ENCODE measurements at places on chromosomes 2 and 18.

- no peak for DNase-seq
Observed at GRCh38 chr2:100239486-100240210, 82.7 kb downstream of the LONRF2 start.

DNA sequence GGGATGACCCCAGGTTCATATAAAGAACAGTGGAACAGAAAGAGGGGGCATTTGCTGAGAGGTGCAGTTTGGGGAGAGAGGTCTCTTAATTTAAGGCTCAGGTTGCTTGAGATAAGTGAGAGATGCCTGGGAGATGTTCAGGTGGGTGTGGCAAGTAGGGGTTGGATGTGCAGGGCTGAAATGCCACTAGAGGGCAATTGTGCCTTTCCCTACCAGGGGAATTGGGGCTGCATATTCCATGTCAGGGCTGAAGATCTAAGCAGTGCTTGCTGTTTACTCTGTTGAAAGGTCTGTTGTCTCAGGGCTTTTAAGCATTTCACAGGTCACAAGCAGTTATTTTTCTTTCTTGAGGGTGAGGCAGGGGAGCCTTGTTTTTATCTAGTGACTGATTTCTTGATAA, 7.8 kb downstream of the CCDC85A start:
- no peak for DNase-seq

- DNase-seq, result no peak
Observed at GRCh38 chr2:240203031-240203787, 62.8 kb upstream of the OTOS start.

DNA sequence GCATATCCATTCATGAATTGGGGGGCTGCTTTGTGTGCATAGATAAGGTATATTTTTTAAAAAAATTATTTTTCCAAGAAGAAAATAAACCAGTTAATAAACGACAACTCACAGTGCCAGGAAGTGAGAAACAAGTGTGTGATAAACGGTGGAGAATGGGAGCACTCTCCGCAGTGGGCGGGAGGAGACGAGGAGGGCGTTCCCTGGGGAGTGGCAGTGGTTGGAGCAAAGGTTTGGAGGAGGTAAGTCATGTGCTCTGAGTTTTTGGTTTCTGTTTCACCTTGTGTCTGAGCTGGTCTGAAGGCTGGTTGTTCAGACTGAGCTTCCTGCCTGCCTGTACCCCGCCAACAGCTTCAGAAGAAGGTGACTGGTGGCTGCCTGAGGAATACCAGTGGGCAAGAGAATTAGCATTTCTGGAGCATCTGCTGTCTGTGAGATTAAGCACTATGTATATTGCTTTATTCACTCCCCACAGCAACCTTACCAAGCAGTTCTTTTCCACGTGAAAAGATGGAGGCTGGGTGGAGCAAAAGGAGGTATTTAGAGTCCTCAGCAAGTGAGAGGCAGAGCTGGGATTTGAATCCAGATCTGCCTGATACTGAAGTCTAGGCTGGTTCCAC, 27.0 kb upstream of the CASP8 start:
- DNase-seq, result peak; percentile 91

DNA sequence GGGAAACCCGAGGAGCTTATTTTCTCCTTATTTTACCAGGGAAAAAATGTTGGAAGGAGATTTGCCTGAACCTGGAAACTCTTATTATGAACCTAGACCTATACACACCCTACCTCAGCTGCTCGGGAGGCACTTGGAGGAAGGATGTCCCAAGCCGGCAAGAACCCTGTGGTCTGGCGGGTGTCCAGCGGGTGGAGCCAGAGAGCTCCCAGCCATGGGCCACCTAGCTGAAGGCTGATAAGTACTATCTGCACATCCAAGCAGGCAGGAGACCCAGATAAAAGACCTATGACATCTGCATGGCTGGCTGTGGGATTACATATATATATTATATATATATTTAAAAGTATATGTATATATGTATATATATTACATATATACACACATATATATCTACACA, 1.1 kb upstream of the SLC14A1 start:
- peak; percentile 60 for DNase-seq

- DNase-seq, result no peak
Observed at GRCh38 chr18:23301972-23302371, 151.1 kb upstream of the RIOK3 start.

- no peak for DNase-seq
Observed at GRCh38 chr2:69789175-69789721, 40.2 kb upstream of the GMCL1 start.

- DNase-seq, result no peak
Observed at GRCh38 chr18:56065086-56065485, 477.1 kb upstream of the TCF4 start.

DNA sequence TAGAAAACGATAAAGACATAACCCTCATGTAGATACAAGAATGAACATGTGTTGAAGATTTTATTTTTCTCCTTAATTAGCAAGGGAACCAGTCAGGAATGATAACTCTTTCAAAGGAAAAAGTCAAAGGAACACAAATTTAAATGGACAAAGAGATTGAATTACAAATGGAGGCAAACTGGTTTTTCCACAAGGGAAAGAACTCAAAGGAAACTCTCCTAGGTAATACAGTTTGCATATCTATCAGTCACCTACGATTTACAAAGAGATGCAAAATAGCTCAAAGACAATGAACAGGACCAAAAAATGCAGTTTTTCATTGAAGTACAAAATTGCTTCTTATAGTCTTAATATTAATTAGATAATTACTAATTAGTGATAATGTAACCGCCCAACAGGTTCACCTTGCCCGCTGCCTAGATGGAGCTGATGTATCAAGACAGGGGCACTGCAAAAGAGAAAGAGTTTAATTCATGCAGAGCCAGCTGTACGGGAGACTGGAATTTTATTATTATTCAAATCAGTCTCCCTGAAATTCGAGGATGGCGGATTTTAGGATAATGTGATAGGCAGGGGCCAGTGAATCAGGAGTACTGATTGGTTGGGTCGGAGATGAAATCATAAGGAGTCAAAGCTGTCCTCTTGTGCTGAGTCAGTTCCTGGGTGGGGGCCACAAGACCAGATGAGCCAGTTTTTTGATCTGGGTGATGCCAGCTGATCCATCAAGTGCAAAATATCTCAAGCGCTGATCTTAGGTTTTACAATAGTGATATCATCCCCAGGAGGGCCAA, 151.0 kb downstream of the TMEM17 start:
- no peak for DNase-seq

- no peak for DNase-seq
Observed at GRCh38 chr2:45229411-45229810, 220.2 kb upstream of the SIX2 start.

DNA sequence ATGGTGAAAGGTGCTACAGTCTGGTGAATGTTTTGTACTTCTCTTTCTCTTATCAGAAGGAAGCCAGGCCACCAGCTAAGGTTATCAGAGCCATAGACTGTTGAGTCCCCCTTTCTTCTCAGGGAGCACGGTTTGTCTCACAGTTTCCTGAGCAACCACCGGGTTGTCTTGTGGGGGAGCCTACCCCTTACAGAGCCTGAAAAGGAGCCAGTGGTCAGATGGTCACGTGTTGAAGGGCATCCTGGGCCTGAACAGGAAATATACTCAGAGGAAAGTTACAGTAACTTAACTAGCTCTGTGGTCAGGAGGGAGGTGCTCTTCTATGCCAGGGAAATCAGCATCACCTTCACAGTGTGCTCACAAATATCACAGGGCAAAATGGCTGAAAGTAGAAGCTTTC, 11.6 kb downstream of the CD28 start:
- peak; percentile 60 for DNase-seq

DNA sequence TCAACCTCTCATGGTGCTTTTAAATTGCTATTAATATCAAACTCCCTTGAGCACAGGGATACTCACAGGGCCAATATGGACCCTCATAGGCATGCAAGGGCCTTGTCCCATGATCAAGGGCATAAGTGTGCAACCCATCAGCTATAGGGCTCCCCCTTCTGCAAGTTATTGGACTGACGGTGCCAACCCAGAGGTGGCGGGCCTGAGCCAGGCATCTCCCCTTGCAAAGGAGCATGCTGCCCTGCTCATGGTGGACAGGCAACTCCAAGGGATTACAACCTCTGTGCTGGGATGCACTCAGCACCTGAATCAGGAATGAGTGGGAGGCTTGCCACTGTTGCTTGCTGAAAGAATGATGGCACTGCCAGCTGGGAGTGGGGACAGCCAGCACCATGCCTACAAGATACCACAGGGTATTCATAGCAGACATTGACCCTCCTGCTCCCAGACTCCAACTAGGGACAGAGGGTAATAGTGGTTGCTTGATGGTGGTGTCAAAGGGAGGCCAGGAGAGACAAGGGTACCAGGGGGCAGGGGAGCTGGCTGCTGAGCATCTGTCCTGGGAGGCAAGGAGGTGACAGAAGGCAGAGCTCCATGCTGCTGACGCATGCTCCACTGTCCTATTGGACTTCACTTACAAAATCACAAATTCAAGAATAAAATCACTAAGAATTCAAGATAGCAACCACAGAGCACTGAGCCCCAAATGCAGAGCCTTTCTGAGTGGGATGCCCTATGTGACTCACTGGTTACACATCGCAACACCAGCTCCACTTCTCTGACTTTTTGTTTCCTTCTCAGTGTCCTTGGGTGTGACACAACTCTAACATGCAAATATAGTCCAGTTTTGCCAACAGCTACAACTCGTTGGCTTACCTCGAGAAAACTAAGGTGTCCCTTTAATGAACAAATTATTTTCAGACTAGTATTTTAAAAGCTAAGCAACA, 157.1 kb upstream of the CCDC150 start:
- DNase-seq, result no peak

- DNase-seq, result no peak
Observed at GRCh38 chr2:196205881-196206435, 34.6 kb upstream of the STK17B start.

GRCh38 chr2:29106980-29107388, 8.2 kb upstream of the CLIP4 start:
- DNase-seq, result no peak

GRCh38 chr2:128260239-128261138, 58.2 kb downstream of the HS6ST1 start:
- DNase-seq, result no peak

- DNase-seq, result no peak
Observed at GRCh38 chr18:79309614-79310358, 85.9 kb upstream of the NFATC1 start.

GRCh38 chr2:223122781-223123180, 70.8 kb downstream of the KCNE4 start:
- DNase-seq, result no peak

DNA sequence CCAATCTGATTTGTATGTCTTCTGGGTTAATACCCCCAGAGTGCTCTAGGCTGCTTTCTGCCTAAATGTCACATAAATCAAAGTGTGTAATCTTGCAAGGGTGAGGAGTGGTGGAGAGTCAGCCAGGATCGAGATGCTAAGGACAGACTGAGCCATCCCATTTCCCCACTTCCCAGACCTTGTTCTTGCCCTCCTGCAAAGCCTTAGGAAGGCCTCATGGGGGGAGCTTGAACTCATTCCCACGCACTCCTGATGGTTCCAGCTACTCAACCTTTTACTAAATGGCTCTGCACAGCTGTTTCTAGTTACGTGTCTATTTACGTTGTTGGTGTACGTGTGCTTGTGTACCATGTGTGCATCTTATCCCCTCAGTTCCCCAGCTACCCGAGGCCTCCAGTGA, 423.6 kb upstream of the TNP1 start:
- DNase-seq, result no peak

DNA sequence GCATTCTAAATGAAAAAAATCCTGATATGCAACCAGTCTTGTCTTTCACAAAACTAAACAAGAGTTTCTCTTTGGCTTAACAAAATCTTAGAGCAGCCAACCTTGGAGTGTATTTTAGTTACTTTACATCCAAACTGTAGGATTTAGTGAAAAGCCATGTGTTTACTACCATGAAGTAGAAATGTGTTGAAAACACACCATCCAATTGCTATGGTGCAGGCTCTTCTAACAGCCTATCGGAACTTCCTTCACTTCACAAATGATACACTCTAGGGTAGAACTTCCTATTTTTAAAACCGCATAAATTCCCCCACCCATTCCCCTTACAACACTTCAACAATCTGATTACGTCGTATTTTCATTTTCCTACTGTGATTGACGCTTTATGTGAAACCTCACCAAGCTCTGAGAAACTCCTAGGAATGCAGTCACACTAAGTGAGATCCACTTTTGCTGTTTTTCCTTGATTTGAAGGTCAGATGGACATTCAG, 74.4 kb upstream of the MAP4K4 start:
- DNase-seq, result peak; percentile 49

GRCh38 chr2:133045787-133046186, 375.8 kb upstream of the LYPD1 start:
- no peak for DNase-seq

- no peak for DNase-seq
Observed at GRCh38 chr2:122156176-122156890, 400.9 kb downstream of the TSN start.

DNA sequence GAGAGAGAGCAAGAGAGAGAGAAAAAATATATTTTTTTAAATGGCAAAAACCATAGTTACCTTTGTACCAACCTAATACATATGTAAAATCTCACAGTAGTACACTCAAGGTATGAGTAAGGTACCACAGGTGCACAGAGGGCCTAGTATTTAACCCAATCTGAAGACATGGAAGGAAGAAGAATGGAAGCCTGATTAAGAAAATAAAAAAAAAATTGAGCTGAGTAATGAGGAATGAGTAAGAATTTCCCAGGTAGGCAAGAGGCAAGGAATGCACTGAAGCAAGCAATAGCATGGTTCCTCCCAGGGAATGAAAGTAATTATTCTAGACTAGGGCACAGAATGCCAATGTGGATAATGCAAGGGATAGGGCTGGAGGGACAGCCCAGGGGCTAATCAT, 294.2 kb downstream of the FIGN start:
- no peak for DNase-seq

DNA sequence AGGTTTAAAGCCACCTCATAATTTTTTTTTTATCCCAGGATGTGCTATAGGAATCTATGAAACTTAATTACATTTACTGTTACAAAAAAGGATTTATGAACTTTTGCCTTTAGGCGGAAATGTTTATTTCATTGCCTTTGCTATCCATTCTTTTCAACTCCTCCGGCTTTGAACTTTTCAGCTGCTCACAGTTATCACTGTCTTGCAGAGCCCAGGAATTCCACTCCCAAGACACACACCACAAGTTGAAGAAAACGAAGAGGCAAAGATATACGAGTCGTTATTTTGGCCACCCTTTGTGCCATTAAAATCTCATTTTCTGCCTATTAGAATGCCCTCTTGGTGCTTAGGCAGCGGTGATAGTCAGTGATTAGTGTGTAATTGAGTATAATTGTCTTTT, 80.0 kb downstream of the PAX3 start:
- DNase-seq, result no peak

- no peak for DNase-seq
Observed at GRCh38 chr2:17160594-17160993, 357.6 kb downstream of the RAD51AP2 start.

GRCh38 chr2:49029406-49029805, 124.9 kb downstream of the FSHR start:
- DNase-seq, result no peak
